CD14-positive monocyte (primary cell): ENCODE measurements at places on chromosomes 1 and 21. TPM values are rescaled to one million over a fixed set of nuclear protein-coding genes. Genes with fewer than 3 reads are reported as not detected.

IVNS1ABP gene
- 22.0 and 97.7 TPM in 2 replicates for polyA plus RNA-seq

SH2D5 gene
- not detected for polyA plus RNA-seq

TPTE gene
- polyA plus RNA-seq: not detected

PRELP gene
- polyA plus RNA-seq: not detected

LRRC39 gene
- polyA plus RNA-seq: not detected

FCGR2B gene
- 17.4 and 24.9 TPM in 2 replicates for polyA plus RNA-seq

LCE1C gene
- polyA plus RNA-seq: not detected

F3 gene
- polyA plus RNA-seq: 0.29 TPM

DNA sequence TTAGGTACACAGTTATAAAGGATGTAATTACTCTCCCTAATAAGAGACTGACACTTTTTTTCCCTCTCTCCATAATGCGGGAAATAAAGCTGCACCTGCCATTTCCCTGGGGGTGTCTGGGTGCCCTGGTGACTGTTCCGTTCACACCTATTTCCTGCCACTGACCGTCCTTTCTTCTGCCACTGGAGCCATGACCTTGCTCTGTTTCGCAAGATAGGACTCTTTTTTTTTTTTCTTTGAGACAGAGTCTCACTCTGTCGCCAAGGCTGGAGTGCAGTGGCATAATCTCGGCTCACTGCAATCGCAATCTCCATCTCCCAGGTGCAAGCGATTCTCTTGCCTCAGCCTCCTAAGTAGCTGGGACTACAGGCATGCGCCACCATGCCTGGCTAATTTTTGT lies 66.1 kb upstream of the SERBP1 start:
- no peaks in the 10 kb centered on the region for H3K27me3 ChIP-seq
- H3K4me1 ChIP-seq: no peaks in the 10 kb centered on the region
- H3K27ac ChIP-seq: no peak overlapping the region
- no peak for DNase-seq

DNA sequence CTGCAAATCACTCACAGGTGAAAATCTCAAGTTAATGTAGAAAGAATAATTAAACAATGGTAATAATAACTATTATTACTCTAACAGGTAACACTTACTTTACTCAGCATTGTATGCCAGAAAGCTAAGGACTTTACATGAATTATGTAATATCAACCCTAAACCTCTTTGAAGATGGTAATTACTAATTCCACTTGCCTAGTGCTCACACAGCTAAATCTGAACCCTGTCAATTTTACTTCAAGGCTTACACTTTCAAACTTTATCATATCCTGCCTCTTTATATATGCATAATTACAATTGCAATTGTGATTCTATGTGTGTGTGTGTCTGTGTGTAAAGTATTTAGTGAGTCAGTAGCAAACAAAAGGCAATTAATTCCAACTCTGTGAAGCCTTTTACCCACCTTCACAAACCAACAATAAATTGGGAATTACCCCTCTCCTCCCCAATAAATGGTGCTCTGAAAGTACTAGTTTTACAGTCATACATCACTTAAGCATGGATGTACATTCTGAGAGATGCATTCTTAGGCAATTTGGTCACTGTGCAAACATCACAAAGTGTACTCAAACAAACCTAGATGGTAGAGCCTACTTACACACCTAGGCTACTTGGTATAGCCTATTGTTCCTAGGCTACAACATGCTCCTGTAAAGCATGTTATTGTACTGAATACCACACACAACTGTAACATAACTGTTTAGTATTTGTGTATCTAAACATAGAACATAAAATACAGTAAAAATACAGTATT lies 5.9 kb downstream of the ZNF644 start:
- H3K27ac ChIP-seq: no peak overlapping the region
- peaks cover 12% of the 10 kb centered on the region for H3K4me1 ChIP-seq
- no peaks in the 10 kb centered on the region for H3K27me3 ChIP-seq
- no peak for DNase-seq

- no peaks in the 10 kb centered on the region for H3K27me3 ChIP-seq
- peaks cover 14% of the 10 kb centered on the region for H3K36me3 ChIP-seq
- peaks cover 53% of the 10 kb centered on the region for H3K4me1 ChIP-seq
- H3K27ac ChIP-seq: peak overlapping the region; percentile 94
These were observed 37.3 kb downstream of the IFNAR1 start for GRCh38 chr21:33362044-33362555.

DNA sequence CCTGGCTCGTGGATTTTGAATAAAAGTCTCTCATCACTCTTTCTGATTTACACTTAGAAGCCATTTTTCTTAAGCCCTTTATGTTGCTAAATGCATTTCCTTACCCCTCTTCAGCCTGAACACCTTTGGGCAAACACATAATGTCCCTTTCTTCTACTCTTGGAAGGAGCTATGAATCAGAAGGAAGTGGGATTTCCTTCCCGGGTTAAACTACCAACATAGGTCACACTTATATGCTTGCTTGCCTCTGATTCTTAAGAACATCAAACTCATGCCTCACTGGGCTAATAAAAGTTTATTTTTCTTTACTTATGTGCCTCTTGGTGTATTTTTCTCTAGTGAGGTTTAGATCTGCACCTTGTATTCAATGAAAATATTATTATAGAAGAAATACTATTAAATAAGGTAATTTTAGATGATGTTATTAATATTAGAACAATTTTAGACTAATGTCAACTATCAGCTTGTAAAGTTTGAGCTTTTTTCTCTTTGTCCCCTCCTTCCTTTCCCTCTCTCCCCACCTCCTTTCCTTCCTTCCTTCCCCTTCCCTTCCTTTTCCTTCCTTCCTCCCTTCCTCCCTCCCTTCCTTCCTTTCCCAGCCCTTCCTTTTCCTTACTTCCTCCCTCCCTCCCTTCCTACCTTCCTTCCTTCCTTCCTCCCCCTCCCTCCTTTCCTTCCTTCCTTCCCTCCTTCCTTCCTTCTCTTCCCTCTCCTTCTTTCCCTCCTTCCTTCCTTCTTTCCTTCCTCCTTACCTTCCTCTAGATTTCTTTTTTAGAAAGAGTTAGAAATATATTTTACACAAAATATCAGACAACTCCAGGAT lies 66.5 kb upstream of the KCNJ6 start:
- no peak overlapping the region for H3K27ac ChIP-seq
- no peaks in the 10 kb centered on the region for H3K4me1 ChIP-seq
- no peak for DNase-seq
- H3K36me3 ChIP-seq: no peaks in the 10 kb centered on the region
- H3K4me3 ChIP-seq: no peak overlapping the region

DNA sequence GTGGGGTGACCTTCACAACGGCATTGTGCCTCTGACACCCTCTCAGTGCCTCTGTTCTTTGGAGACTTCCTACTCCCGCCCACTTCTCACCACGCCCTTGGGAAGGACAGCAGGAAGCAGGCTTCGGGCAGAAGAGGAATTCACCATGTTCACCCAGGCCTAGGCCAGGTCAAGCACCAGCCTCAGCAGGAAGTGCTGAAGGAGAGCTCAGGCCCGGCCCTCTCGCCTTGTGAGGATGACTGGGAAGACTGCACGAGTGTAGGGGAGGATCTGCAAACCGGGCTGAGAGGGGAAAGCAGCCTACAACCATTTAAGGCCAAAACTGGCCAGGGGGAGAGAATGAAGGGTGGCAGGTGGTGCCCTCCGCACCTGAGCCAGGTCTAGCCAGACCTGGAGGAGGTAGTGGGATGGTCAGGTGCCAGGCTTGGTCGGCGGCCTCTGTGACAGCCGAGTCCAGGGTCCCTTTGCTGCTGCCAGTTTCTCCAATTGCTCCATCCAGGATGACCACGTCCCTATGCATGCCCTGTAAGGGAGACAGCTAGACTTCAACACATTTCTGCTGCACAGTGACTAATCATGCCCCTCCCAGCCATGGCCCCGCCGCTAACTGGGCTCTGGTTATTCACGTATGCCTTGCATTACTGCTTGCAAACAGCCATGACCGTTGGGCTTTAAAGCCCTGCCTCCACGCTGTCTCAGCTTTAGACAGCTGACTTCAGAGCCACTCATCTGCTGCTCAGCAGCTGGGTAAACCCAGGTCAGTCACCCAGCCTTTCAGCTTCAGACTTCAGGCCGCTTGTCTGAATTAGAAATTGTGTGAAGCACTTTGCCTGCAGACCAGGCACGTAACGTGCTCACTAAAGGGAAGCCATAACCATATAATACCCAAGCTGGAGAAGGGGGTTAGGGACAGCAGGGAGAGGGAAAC lies 8.9 kb downstream of the MRTO4 start:
- H3K27me3 ChIP-seq: no peaks in the 10 kb centered on the region
- DNase-seq: no peak
- H3K4me1 ChIP-seq: no peaks in the 10 kb centered on the region
- peaks cover 48% of the 10 kb centered on the region for H3K36me3 ChIP-seq
- no peak overlapping the region for H3K27ac ChIP-seq
- H3K4me3 ChIP-seq: no peak overlapping the region

GRCh38 chr1:96588416-96588995 lies 133.1 kb upstream of the PTBP2 start:
- H3K4me1 ChIP-seq: no peaks in the 10 kb centered on the region
- no peak for DNase-seq
- no peak overlapping the region for H3K4me3 ChIP-seq
- no peaks in the 10 kb centered on the region for H3K27me3 ChIP-seq
- H3K36me3 ChIP-seq: no peaks in the 10 kb centered on the region
- H3K27ac ChIP-seq: no peak overlapping the region

- no peaks in the 10 kb centered on the region for H3K27me3 ChIP-seq
- no peak for DNase-seq
- H3K4me3 ChIP-seq: no peak overlapping the region
- no peaks in the 10 kb centered on the region for H3K4me1 ChIP-seq
These were observed 41.4 kb downstream of the CCDC18 start for GRCh38 chr1:93221913-93222312.

DNA sequence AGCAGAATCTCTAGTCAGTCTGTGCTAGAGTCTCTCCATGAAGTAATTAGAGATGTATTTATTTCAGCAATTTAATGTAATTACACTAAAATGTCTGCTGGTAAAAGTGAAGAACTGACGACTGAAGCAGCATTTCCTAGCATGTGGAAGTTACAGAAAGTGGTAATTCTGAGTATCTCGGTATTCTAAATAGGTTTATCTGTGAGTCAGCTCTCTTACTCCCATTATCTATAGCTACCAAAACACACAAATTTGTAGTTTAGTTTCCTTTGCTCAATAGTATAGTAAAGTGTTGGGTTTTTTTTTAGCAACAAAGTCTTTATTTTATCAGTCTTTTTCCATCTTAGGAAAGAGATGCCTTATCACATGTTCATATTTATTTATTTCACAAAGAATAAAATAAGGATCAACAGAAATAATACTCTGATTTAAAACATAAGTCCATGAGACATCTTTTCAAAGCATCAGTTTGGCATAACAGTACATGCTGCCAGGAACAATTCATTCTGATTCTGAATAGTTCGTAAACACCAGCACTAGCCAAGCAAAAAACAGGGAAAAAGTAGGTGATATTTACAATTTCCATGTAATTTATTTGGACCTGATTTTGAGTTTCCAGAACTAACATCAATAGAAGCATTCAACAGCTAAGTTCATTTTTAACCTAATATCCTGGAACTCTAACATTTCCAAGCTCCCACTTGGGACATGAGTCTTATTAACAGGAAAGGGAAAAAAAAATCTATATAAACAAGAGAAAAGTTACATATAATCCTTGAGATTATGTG lies 76.3 kb downstream of the KCNT2 start:
- DNase-seq: no peak
- H3K27me3 ChIP-seq: no peaks in the 10 kb centered on the region
- no peak overlapping the region for H3K27ac ChIP-seq
- no peaks in the 10 kb centered on the region for H3K36me3 ChIP-seq
- H3K4me1 ChIP-seq: no peaks in the 10 kb centered on the region

DNA sequence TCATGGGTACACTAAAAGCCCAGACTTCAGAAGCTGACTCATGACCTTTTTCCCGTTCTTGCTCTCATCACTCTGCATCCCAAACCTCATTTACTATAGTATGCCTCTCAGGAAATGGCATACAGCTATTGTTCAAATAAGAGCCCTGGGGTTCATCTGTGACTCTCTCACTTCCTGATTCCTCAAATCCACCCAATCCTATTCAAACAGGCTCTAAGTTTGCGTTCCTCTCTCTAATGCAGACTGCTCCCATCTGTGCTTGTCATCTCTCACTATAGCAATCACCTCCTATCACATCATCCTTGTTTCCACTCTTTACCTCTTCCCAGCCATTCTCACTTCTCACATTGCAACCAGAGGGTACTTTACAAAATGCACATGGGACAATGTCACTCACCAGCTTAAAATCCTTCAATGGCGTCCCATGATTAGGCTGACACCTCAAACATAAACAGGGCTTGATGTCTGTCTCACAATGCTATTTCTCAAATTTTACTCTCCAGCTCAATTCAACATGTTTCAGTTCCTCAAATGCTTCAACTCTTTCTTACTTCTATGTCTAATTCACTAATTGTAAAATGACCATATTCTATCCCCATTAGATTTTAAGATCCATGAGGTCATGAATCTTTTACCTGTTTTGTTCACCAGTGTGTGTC lies 408.4 kb downstream of the NTNG1 start:
- no peaks in the 10 kb centered on the region for H3K27me3 ChIP-seq
- no peak overlapping the region for H3K4me3 ChIP-seq
- no peak overlapping the region for H3K27ac ChIP-seq
- no peaks in the 10 kb centered on the region for H3K4me1 ChIP-seq
- DNase-seq: no peak
- H3K36me3 ChIP-seq: no peaks in the 10 kb centered on the region

- H3K4me1 ChIP-seq: no peaks in the 10 kb centered on the region
- H3K36me3 ChIP-seq: no peaks in the 10 kb centered on the region
- no peak for DNase-seq
- H3K27me3 ChIP-seq: no peaks in the 10 kb centered on the region
These were observed 13.1 kb upstream of the COP1 start for GRCh38 chr1:176220100-176220689.

- H3K4me1 ChIP-seq: peaks cover 19% of the 10 kb centered on the region
- H3K4me3 ChIP-seq: no peak overlapping the region
- DNase-seq: no peak
These were observed 4.0 kb downstream of the S100A16 start for GRCh38 chr1:153608742-153609584.

DNA sequence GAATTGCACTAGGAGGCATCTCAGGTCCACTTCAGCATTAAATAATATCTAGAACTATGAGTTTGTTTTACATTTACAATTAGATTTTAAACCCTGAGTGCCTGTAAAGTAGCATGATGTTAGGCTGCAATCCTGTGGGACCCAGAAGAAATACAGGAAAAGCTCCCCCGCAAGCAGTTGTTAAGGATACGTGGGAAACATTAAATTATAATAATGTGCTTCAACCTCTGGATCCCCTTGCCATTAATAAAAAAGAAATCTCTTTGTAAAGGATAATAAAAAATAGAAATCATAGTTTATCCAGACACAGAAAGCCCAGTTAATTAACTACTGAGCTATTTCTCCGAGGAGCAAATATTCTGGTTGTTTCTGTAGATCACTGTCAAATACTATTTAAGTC lies 106.0 kb downstream of the PCNX2 start:
- DNase-seq: no peak
- no peaks in the 10 kb centered on the region for H3K4me1 ChIP-seq
- no peak overlapping the region for H3K4me3 ChIP-seq
- H3K36me3 ChIP-seq: no peaks in the 10 kb centered on the region
- H3K27ac ChIP-seq: no peak overlapping the region

GRCh38 chr1:151579436-151580225 lies 32.2 kb upstream of the SNX27 start:
- H3K36me3 ChIP-seq: no peaks in the 10 kb centered on the region
- H3K27me3 ChIP-seq: no peaks in the 10 kb centered on the region
- H3K4me3 ChIP-seq: no peak overlapping the region
- H3K4me1 ChIP-seq: no peaks in the 10 kb centered on the region

- H3K4me1 ChIP-seq: peaks cover 15% of the 10 kb centered on the region
- no peak for DNase-seq
- no peak overlapping the region for H3K4me3 ChIP-seq
- H3K36me3 ChIP-seq: no peaks in the 10 kb centered on the region
- no peak overlapping the region for H3K27ac ChIP-seq
These were observed 131.3 kb downstream of the TOMM20 start for GRCh38 chr1:234997201-234997895.

GRCh38 chr1:93783876-93784275 lies 95.1 kb downstream of the DNTTIP2 start:
- no peak overlapping the region for H3K4me3 ChIP-seq
- no peaks in the 10 kb centered on the region for H3K27me3 ChIP-seq
- H3K27ac ChIP-seq: no peak overlapping the region
- no peak for DNase-seq
